Iris pigment epithelial cell (primary cell): ENCODE measurements at places on chromosomes 11 and 22.

DNA sequence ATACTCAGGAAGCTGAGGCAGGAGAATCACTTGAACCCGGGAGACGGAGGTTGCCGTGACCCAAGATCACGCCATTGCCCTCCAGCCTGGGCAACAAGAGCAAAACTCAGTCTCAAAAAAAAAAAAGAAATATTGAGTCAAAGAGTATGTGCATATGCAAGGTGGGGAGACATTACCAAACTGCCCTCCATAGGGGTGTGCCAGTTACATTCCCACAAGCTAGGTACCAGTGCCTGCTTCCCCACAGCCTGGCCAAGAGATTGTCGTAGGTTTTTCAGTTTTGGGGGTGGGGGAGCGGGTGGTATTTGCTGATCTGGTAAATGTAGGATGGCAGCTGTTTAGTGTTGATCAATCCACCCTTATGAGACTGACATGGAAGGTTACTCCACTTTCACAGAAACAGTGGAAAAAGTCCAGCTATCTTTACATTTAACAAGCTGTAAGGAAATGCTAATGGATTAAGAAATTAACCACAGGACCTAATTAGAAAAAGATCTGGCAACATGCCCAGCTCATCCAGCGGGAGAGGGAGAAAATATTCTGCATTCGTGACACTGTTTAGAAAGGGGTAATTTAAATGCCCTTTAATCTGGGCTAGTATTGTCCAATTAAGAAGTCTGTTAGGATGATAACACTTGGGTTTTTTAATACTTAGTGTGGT, 89.4 kb downstream of the PACS1 start:
- no peak for DNase-seq

DNA sequence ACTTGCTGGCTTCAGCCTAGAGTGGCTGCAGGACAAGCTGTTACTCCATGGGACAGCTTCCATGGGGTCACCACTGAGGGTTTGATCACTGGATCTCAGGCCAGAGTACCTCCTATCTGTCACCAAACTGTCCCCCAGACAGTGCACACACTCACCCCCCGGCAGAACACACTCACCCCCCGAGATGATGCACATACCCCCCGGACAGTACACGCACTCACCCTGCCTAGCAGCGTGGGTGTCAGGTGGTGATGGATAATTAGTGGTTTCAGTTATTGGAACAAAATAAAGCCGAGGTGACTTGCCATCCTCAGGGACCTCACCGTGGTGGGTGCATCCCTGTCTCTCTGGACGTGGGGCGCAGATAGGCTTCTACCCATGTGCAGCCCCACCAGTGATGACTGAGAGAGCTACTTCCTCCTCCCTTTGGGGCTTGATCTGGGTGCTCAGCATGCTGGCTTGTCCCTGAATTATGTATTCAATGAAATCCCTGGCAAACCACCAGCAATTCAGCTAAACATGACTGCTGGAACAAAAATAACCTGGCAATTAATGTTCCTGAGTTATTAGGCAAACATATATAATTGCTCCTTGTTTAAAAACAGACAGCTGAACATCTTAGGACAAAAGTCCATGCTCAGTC, 18.9 kb downstream of the TANGO2 start:
- DNase-seq = no peak

DNA sequence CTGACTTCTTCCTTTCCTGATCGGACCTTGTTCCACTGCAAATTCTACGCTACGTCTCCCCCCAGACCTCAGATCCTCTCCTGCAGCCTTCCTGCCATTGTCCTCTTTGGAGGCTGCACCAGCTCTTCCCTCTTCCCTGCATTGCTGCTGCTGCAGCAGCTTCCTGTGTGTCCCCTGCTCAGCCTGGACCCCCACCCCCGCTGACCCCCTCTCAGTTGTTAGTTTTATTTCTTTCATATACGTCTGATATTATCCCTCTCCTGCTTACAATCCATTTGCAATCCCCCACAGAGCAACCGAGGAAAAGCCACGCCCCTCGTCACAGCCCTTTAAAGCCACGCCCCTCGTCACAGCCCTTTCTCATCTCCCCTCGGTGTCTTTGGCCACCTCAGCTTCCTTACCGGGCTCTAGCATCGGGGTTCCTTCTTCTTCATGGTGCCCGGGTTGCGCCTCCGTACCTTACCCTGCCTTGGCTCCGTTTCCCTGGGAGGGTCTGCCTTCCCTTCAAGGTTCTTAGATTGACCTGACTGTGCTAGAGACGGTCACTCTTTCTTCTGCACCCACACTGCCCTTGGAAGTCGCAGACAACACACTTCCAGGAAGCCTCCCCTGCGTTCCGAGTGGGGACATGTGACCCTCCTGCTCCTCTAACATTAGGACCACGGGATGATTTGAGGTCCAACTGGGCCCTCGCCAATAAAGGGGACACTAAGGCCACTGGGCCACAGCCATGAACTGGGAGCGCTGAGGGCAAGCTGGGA, 4.8 kb downstream of the MRGPRG start:
- DNase-seq = no peak

GRCh38 chr11:130159657-130160497, at the start of gene ST14:
Gene ST14 (plus strand): TSS chr11:130159782. CDS start chr11:130159980, 198 bp downstream.
- DNase-seq = no peak

GRCh38 chr11:70493089-70493474, 94.8 kb downstream of the CTTN start:
- DNase-seq = no peak

DNA sequence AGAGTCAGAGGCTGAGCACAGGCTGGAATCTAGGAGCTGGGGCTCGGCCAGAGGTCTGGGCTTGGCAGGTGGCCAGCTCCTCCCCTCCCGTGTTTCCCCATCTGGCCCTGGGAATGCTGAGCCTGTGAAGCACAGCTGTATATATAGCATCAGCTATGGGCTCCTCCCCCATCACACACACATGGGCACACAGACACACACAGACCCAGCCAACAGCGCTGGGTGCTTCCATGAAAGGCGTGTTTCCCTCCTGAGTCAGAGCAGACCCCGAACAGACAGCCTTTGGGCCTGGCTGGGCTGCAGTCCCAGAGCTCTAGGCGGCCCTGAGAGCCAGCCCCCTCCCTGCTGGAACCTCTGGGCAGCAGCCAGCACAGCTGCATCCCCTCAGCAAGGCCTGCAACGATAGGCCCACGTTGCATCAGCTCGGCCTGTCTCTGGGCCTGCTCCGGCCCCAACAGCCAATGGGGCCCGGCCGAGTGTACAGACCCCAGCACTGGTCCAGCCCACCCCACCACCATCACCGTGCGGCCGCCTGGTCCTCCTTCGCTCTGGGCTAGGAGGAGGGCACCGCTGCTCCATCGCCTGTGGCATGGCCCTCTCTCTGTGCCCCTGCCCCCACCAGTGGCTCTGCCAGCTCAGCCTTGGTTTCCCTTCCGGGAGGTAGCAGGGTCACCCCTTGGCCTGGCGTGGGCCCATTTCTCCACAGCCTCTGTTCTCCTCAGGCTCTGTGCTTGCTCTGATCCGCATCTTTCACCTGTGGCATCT, 7.6 kb upstream of the SERPINH1 start:
- DNase-seq = peak; percentile 99

DNA sequence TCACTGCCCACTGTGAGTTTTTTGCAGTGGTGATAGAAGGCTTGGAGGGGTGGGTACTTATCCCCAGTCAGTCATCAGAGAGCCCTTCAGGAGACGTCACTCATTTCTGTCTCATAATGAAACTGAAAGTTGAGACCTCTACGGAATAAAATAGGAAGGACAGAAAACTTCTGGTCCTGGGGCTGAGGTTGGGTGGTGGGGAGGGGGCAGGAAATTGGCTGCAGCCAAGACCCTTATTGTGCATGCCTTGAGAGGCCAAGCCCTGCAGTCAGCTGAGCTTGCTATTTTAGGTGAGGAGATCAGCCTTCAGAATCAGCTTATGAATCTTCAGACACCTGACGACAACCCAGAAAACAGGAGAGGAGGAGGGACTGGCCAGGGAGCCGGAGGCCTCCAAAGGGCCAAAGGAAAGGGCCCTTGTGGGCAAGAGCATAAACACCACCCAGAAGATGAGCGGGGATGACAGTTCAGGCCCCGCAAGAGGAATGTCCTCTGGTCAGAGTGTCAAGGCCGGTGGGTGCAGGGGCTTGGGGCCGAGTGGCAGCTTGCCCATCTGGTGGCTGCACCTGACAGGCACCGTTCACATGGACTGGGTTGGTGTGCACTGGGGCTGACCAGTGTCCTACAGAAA, 17.9 kb upstream of the ADA2 start:
- no peak for DNase-seq

DNA sequence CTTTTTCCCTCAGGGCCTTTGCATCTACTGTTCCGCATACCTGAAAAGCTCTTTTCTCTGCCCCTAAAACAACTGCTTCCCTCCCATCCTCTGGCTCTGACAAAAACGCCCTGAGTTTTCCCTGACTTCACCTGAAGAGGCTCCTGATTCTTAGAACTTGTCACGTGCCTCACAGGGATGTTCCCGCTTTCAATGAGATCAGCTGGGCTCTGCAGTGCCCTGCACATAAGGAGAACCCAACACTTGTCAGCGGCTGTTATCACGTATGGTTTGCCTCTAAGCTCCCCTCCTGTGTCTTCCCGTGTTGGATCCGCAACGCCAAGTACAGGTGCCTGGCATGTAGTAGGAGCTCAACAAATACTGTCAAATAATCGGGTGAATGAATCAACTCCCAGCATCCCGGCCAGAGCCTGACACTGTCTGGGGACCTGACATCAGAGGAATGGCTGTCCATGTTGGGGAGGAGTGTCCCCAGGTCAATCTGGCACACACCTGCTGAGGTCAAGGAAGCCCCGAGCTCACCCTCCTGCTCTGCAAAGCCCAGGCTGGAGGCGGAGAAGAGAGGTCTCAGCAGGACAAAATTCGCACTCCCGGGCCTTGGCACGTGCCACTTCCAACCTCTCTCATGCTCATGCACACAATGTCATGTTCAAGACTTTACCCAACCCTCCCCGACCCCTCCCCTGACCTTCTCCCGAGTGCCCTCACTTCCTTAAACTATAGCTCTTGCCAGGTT, 4.2 kb upstream of the GRK2 start:
- no peak for DNase-seq

- no peak for DNase-seq
Observed at GRCh38 chr22:49756676-49757075, 71.0 kb downstream of the BRD1 start.

DNA sequence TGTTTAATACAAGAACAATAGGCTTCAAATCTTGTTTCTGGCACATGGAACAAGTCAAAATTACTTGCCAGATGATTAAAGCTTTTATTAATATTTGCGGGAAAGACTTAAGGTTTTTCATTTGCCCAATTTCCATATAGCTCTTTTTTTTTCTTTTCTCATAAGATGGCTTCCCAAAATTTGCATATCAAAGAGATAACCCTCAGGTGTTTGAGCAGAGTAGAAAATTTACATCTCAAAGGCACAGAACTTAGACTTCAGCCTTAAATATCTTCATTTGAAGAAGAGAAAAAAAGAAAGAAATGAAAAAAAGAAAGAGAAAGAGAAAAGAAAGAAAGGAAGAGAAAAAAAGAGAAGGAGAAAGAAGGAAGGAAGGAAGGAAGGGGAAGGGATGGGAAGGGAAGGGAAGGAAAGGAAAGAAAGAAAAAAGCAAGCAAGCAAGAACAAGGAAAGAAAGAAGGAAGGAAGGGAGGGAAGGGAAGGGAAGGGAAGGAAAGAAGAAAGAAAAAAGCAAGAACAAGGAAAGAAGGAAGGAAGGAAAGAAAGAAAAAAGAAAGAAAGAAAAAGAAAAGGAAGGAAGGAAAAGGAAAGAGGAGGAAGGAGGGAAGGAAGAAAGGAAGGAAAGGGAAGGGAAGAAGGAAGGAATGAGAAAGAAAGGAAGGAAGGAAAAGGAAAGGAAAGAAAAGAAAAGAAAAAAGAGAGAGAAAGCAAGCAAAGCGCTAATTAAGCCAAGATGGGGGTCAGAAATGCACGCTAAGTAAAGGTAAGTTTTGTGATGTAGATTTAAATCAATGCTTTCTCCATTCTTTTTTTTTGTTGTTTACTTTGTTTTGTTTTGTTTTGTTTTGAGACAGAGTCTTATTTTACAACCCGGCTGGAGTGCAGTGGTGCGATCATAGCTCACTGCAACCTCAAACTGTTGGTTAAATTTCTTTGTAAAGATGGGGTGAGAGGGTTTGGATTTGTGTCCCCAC, 20.2 kb upstream of the IFITM3 start:
- DNase-seq = no peak
